ENCODE measurements at places on chromosomes 2 and 18.

DNA sequence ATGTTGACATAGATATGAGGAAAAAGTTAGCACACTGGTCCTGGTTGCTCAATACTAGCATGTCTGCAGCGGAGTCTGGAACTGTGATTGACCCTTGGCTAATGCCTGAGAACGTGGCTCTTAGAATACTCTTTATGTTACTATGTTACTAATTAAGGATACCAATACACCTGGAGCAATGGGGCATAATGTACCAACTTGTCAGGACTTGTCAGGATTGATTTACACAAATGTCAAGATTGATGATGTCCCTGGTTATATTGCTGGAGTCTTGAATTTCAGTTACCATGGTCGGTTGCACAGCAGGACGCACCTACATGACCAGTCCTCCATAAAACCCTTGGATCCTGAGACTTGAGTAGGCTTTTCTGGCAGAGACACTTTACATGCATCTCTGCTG lies 810.9 kb downstream of the CPS1 start:
- DNase-seq = no peak

- no peak for DNase-seq
These were observed 191.0 kb downstream of the NEDD4L start for GRCh38 chr18:58235001-58235436.

- DNase-seq = no peak
These were observed 23.4 kb upstream of the TANK start for GRCh38 chr2:161136696-161137324.

GRCh38 chr2:11697103-11697871 lies 27.3 kb upstream of the NTSR2 start:
- peak; percentile 24 for DNase-seq
